Stromal cell of bone marrow (primary cell): ENCODE measurements at places on chromosomes 7 and 10.

- DNase-seq = no peak
Measured at GRCh38 chr7:56110611-56111010, 4.3 kb upstream of the CHCHD2 start.

DNA sequence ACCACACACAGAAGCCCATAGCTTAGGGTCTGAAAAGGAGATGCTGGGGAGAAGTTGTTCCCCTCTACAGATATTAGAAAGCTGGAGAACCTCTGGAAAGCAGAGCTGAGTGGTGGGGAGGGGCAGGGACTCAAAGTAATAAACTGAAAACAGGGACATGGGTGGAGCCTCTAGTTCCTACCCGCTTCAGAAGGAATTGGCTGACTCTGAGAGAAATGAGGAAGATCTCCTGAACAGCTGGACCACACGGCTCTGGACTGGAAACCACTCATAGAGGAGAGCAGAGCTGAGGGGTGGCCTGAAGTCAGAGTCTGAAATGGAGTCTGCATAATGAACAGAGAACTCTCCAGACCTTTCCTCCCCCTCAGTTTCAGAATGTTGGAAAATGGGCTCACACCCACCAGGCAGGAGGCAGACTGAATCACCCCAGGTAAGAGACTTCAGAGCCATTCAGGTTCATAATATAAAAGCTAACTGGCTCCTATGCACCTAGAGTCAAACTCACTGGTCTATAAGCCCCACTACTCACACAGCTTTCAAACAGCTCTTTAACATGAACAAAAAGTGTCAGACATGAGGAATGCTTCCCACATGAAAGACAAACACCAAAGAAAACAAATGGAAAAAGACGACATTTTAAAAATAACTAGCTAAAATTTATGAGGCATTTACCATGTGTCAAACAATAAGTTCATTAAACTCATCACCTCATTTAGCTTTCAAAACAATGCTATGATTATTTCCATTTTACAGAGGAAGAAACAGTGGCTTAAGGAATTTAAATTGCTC, 68.1 kb downstream of the RNF216 start:
- DNase-seq = no peak

DNA sequence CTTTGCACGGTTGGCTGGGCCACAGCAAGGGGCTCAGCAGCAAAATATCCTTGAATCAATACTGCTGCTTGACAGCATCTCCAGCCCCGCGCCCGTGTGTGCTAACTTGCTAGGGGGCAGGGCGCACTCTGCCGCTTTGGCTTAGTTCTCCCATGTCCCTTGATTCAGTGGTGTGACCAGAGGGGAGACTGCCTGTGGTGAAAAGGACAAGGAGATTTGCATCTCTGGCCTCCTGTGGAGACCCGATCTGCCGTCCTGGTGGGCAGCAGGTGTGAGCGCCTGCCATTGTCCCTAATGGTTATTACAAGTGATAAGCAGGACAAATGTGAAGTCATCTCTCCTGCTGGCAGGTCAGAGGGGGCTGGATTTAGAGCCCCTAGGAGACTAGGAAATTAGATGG, 500.2 kb upstream of the GALNT17 start:
- no peak for DNase-seq

DNA sequence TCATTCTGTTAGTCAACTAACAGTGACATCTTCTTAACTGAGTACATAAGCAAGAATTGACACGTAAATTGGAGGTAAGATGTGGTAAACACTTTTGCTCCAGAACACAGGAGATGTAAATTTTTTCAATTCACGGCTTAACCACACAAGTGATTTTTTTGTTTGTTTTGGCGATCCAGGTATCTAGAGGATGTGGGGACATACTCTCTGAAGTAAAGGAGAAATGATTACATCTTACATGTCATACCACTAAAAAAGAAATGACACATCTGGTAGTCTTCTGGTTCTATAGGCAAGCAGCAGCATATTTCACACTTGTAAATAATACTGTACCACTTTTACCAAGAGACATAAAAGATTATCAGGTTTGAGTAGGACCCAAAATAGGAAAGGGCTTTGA, 200.3 kb upstream of the ZWINT start:
- DNase-seq = no peak

DNA sequence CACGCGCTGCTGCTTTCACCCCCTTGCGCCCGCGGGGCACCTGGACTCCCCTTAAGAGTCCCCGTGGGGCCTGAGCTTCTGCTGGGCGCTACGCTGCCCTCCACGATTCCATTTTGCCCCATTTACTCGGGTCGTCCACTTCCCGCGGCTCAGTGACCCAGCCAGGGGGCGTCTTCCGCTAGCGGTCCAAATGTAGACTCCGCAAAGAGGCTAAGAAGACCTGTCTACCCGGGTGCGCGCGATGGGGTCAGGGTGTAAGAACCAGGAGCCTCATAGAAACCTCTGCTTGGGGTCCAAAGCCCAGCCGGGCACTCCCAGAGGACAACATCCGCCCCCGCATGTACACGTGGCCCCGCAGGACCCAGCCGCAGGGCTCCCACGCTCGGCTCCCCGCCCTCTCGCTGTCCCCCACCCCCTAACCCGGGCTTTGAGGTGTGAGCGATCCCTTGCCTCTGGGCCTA, 5.2 kb upstream of the HMX2 start:
- DNase-seq = no peak

GRCh38 chr7:84021292-84021908, 173.2 kb downstream of the SEMA3A start:
- DNase-seq = no peak

DNA sequence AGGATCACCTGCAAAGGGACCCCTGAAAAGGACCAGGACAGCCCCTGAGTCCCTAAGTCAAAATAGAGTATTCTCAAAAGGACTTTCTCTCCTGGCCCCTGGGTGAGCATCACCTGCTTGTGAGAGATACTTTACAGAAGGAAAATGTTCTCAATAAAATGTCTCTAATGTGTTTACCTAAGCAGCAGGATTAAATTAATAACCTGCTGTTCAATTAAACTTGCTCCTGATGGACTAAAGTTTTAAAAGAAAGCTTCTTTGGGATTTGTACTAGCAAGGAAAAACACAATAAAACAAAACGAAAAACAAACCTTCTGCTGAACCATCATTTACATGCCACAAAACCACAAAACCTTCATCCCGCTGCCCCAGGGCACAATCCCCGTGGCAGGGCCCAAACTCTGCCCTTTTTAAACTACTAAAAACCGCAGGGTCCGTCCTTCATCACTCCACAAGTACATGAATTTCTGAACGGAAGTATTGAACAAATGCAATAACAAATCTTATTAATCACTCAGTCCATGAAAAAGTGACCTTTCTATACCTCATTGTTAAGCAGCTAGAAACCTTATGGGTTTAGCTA, 197.7 kb downstream of the TCERG1L start:
- DNase-seq = no peak

DNA sequence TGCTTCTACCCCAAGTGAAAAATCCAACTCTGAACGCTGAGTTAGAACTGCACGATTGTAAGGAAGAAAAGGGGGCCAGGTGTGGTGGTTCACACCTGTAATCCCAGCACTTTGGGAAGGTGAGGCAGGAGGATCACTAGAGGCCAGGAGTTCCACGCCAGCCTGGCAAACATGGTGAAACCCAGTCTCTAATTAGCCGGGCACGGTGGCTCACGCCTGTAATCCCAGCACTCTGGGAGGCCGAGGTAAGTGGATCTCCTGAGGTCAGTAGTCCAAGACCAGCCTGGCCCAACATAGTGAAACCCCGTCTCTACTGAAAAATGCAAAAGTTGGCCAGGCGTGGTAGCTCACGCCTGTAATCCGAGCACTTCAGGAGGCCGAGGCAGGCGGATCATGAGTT, 9.0 kb downstream of the GUSB start:
- DNase-seq = no peak

GRCh38 chr10:89452193-89452592, 37.8 kb downstream of the IFIT5 start:
- DNase-seq = no peak

GRCh38 chr10:43194859-43195258, 56.6 kb downstream of the CSGALNACT2 start:
- no peak for DNase-seq

DNA sequence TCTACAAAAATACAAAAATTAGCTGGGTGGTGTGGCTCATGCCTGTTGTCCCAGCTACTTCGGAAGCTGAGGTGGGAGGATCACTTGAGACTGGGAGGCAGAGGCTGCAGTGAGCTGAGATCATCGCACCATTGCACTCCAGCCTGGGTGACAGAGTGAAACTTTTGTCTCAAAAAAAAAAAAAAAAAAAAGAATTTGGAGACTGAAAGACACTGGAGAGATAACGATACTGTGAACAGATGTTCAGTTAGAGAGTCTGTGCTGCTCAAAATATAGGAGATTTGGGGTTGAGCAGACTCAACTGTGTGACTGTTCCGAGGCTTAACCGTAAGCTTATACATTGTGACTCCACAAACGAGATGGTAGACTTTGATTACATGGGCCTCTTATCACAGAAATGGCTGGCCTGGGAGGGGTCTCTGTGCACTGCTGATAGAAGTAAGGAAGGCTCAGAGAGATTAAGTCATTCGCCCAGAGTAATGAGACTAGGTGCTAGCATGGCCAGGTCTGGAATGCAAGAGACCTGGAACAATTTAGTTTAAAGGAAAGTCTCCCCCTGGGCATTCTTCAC, 19.4 kb downstream of the WBP1L start:
- DNase-seq = no peak

DNA sequence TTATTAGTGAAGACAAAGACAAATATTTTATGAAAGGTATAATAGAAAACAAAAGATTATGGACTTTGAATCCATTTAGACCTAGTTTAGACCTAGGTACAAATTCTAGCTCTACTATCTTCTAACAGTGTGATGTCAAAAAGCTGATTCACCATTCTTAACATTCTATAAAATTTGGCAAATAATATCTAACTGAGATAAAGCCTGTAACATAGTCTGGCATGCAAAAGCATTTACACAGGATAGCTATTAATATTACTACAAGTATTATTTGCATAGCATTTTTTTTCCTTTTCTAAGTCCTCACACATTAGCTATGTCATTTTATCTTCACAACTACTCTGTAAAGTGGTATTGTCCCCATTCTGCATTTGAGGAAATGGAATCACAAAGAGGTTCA, 179.6 kb upstream of the LRRTM3 start:
- no peak for DNase-seq

DNA sequence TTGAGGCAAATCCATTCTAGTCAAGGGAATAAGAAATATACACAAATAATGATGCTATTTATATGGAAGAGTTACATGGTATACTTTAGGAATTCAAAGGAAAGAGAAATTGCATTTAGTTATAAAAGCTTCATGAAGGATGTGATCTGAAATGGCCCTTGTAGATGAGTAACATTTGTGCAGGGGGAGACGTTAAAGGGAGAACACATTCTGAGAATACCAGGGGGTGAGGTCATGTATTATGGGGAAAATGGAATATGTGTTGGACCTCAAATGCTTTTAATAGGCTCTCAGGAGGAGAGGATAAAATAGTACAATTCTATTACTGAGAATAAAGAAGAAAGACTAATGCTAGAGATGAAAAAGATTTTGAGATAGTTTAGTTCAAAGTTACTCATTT, 122.5 kb upstream of the NOBOX start:
- no peak for DNase-seq

- DNase-seq = no peak
Measured at GRCh38 chr7:27224983-27225934, 17.3 kb upstream of the EVX1 start.

DNA sequence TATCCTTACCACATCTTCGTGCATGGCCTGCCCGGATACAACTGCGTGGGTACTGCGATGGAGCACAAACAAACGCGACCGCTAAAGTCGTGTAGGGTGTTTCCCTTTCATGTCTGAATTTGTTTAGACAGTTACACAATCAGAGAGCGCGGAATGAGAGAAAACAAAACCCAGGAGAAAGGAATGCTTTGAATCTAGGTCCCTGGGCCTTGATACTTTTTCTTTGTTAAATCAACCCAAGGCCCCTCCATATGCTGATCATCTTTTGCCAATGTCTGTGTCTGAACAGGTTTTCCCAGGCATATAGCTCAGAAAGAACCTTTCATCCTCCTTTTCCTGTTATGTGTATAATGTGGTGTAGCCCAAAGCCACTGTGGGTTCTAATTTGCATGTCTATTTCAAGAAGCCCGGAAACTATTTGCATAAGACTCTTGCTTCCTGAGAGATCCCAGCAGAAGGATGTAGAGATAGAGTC, 145.8 kb downstream of the FRMD4A start:
- DNase-seq = no peak

DNA sequence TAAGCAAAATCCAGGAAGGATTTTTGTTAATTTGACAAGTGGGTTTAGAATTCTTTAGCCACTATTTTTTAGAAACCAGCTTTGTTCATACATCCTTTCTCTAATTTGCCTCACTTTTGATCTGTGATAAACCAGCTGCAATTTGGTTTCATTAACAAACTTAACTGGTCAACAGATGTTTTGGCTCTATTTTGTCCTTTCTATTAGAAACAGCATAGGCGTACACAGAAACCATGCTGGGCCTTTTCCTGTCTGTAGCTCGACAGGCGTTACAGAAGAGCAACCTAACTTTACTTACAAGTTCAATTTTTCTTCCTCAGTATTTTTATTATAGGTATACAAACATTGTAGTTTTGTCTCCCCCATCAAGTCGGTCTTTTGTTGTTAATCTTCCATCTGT, 28.2 kb downstream of the KAT6B start:
- DNase-seq = no peak

DNA sequence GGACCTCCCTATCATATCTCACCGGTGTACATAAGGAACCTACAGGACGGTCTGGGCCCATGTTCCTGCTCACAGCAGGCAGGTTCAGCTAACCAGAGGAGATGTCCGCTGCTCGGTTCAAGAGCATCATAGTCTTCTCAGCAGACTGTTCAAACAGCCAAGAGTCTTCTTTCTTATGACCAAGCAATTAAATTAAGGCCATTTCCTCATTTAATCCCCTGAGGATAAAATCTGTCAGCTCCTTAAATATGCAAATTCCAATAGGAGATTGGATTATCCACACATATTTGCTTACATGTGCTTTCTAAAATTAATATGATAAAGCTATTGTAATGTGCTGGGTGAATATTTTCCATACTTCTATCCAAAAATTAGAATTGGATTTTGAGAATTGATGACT, 59.7 kb downstream of the LMBR1 start:
- DNase-seq = no peak

- DNase-seq = no peak
Measured at GRCh38 chr10:133059571-133059970, 28.2 kb upstream of the ADGRA1 start.

GRCh38 chr7:8236780-8237407, 25.1 kb downstream of the ICA1 start:
- no peak for DNase-seq

GRCh38 chr10:69934768-69935167, 117.9 kb upstream of the MACROH2A2 start:
- DNase-seq = no peak

GRCh38 chr7:70607759-70608158, 524.2 kb upstream of the GALNT17 start:
- no peak for DNase-seq

- no peak for DNase-seq
Measured at GRCh38 chr7:78260826-78261225, 462.3 kb downstream of the PHTF2 start.

GRCh38 chr10:86401588-86402282, 35.1 kb upstream of the GRID1 start:
- DNase-seq = no peak

GRCh38 chr7:116354546-116355423, 144.4 kb downstream of the TES start:
- peak; percentile 95 for DNase-seq

- DNase-seq = peak; percentile 6
Measured at GRCh38 chr10:25017154-25017590, 760 bp downstream of the THNSL1 start.
